COR-L47 (cell line): ENCODE measurements at places on chromosomes 4 and X.
A peak's percentile ranks its signal among the peaks of the same experiment; 100 is the strongest.

DNA sequence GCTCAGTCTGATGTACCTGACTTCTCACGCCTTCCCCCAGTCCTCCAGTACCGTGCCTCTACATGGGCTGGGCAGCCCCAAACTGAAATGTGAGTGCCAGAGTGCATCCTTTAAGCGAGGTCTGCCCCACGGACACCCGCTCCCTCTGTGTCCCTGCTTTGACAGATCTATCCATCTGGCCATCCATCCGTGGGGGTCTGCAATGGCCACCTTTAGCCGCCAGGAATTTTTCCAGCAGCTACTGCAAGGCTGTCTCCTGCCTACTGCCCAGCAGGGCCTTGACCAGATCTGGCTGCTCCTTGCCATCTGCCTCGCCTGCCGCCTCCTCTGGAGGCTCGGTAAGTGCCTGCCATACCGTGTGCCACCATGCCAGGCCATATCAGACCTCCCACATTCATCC, 827 bp downstream of the PORCN start:
- DNase-seq: no peak

- peak; percentile 24 for DNase-seq
Measured at GRCh38 chr4:189121336-189121735, 819.3 kb upstream of the FRG1 start.

GRCh38 chr4:109751852-109752251, 22.0 kb upstream of the PLA2G12A start:
- DNase-seq: no peak

DNA sequence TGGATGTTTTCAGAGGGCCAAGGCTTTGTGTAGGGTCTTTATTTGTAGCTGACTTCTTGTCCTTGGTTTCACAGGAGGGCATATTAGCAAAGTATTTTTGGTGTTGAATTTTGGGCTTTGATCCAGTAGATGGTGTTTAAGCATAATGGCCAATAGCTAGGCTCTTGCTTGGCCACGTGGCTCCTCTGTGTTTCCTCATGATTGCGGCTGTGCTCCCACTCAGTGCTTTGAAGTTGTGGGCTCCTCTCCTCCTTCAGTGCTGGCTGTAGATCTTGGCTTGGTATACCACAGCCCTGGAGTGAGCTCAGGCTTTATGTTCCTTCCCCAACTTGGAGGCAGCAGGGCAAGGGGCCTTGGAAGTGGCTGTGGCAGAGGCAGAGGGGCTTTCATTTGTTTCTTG, 107.2 kb upstream of the CENPE start:
- DNase-seq: no peak

GRCh38 chr4:168584321-168584771, 87.5 kb downstream of the PALLD start:
- no peak for DNase-seq

DNA sequence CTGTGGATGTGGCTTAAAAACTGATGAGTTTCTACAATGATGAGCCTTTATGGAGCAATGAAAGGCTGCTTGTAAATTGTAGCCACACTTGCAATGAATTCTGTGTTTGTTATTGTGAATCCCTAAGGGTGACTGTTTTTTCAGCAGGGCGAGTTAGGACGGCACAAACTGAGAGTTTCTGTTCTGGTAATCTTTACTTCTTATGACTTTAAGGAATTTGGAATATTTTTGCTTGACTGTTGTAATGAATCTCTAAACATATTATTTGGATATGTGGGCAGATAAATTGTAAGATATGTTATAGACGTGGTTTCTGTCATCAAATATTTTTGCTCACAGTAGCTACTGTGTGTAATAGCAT, 22.2 kb downstream of the RBPJ start:
- DNase-seq: no peak

DNA sequence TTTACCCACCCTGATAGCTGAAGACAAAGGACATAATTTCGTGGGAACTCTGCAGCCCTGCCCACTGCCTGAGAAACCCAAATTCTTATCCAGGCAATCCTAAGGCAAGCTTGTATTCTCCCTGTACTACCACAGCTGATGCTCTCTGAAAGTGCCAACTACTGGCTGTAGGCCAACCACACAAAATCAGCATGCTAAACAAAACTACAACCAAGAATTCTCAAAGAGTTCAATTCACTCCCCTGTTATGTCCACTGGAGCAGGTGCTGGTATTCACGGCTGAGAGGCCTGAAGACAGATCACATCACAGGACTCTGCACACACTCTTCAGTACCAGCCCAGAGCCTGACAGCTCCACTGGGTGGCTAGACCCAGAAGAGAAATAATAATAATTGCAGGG, 375.9 kb upstream of the NDST4 start:
- no peak for DNase-seq

DNA sequence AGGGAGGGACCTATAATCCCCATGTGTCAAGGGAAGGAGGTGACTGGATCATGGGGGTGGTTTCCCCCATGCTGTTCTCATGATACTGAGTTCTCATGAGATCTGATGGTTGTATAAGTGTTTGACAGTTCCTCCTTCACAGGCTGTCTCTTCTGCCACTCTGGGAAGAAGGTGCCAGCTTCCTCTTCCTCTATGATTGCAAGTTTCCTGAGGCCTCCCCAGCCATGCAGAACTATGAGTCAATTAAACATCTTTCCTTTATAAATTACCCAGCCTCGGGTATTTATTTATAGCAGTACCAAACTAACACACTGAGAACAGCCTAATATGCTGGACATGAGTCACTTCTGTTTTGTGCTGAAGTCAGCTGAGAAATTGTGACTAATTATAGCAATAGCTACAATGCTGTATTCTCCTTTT, 656.9 kb upstream of the CPEB2 start:
- no peak for DNase-seq

DNA sequence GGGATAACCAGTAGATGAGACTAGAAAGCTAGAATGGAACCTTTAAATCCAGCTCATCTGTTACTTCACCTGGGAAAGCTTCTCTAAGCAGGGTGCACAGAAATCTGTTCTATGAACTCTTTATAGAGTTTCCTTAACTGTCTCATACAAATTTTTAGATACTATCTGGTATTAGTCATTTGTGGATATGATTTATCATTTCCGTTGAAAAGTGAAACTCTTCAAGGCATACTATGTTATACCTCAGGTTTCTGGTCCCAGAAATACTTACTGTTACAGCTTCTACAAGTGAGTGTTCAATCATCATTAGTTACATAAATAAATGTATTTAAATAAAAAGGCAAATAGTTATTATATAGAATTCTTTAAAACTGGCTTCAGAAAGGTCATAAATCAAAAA, 298.3 kb upstream of the AGA start:
- DNase-seq: no peak

- DNase-seq: no peak
Measured at GRCh38 chr4:39044956-39045826, 13.0 kb upstream of the TMEM156 start.

DNA sequence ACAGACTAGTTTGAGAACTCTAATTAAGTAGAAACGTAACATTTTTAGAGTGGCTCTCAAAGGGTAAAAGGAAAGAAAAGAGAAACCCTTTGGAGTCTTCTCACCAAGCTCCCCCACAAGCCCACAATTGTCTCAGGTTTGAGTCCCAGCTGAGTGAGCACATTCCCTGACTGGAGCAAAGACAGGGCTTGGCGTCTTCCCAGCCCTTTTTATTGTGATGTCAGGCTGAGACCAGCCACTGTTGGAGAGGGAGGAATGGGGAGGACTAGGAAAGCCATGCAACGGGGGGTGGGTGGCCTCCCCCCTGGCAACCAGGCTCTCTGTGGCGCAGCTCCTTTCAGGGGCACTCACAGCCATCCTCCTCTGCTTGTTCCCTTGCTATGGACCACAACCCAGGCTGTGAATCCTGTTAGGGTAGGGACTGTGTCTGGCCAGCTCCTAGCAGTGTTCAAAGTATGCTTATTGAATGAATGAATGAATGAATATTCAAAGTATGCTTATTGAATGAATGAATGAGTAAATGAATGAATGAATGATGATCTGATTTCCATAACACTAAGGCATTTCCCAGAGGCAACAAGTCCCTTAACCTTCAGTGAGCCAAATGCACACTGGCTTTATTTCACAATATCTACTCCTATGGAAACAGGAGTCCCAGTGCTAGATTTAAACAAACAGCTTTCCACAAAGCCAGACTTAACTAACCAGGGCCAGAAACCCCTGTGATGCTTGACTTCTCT, 413.3 kb downstream of the MID1IP1 start:
- no peak for DNase-seq

DNA sequence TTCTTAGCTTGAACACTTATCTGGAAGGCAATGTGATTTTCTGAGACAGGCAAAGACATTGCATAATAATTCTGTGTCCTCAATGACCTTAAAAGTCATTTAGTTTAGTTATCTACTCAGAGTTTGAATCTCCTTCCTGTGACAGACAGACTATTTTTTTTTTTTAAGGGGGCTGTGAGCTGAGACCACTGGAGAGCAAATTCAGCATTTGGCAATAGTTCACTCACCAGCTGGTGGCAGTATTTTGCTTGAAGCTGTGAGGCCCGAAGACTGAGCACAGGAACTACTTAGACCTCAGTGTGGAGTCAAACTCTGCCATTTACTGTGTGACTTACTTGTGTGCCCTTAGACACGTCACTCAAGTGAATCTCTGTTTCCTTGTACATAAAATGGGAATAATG, 22.9 kb upstream of the CPE start:
- peak; percentile 62 for DNase-seq

DNA sequence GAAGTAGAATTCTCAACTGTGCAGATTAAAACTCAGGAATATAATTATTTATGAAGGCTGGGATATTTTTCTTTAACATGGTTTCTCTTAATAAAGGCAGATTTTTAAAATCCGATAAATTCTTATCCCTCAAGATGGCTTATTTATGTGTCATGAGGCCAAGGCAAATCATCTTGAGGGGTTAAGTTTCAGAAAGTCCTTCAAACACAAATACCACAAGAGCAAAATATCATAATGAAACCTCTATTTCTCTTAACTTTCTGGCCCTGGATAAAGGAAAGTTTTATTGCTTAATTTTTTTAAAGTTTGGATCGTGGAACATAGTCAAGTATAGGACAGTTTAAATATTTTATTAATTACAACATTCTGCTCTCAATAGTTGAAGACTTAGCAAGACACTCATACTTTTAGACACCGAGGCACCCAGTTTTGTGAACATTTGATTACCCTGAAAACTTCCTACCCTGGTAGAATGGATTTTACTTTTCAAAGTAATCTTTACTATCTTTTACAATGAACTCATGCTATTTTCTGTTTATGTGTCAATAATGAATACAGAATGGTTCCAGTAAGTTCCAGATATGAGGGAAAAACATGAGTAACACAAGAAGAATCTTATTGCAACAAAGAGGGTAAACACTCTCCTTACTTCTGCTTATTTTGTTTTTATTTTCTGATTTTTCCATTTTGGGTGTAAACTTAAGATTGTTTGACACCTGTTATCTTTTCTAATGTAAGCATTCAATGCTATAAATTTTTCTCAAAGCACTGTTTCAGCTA, 200.7 kb upstream of the IL15 start:
- DNase-seq: no peak

GRCh38 chr4:41202820-41203568, 11.3 kb downstream of the APBB2 start:
- DNase-seq: no peak

GRCh38 chr4:79042079-79042674, 102.9 kb upstream of the PAQR3 start:
- DNase-seq: peak; percentile 61

DNA sequence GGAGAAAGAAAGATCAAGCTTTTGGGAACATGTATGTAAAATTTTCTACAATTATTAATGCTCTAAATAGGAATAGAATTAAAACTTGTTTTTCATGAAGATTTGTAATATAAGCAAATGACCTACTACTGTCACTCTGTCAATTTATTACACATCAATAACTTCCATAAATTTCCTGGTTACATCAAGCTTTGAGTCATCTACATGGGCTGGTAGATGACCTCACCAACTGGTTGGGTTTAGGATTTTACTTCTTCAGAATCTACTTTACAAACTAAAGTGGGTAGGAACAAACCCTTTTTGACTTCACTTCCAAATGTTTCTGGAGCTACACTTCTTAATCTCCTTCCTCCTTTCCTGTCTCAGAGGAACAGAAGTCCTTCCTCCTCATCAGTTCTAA, 12.0 kb upstream of the LRAT start:
- no peak for DNase-seq

GRCh38 chr4:142719854-142720541, 126.1 kb downstream of the INPP4B start:
- peak; percentile 30 for DNase-seq

GRCh38 chr4:88060431-88060830, 53.0 kb downstream of the PKD2 start:
- no peak for DNase-seq

DNA sequence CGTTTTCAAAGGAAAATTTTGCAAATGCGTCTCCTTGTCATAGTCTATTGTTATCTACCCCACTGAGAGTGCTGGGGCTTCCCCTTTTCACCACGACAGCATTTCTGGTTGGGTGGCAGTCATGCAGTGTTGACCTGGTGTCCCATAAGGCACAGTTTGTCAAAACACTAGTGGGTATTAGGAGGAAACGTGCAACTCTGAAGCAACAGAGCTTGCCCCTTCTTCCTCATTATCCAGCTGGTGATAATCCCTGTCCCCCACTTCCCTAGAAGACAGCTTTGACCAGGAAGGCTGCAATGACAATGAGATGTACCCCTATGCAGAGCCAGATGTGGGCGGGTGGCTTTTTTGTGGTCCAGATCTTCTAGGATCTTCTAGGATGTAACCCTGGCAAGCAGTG, 1.8 kb downstream of the TBC1D1 start:
- no peak for DNase-seq

DNA sequence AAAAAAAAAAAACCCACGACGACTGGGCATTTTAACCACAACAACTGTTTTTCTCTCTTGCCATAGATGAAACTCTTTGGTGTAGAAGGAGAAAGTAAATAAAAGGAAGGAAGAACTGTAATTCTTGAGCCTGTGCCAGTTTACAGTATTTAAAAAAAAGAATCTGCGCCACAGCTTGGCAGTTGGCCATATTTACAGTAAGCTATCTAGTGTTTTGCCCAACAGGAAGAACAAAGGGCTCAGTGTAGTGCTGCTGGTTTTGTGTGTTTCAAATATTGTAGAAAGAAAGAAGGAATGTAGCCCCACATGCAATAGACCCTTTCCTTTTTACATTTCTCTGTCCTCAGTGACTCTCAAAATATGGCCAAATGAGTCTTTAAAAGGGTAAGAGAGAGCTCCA, 66.1 kb downstream of the NR3C2 start:
- peak; percentile 92 for DNase-seq

DNA sequence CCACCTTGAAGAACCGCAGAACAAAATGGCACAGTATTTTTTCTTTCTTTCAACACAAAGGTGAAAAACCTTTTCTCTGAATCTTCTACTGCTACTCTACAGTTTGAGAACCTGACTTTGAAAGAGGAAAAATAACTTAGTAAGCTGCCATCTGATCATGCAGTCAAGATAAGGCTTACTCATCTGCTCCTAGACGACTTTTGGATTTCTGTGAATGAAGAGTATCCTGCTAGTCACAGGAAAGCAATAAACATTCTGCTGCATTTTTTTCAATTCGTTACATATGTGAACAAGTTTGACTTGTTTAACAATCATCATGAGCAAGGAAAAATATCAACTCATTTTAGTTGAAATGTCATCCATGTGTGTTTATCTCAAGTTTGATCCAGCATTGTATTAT, 25.2 kb downstream of the TIGD2 start:
- DNase-seq: no peak
